Right lung (tissue), 10 donors: ENCODE measurements at places on chromosomes 6 and 20. TPM values are rescaled to one million over a fixed set of nuclear protein-coding genes. Genes with fewer than 3 reads are reported as not detected.

DNA sequence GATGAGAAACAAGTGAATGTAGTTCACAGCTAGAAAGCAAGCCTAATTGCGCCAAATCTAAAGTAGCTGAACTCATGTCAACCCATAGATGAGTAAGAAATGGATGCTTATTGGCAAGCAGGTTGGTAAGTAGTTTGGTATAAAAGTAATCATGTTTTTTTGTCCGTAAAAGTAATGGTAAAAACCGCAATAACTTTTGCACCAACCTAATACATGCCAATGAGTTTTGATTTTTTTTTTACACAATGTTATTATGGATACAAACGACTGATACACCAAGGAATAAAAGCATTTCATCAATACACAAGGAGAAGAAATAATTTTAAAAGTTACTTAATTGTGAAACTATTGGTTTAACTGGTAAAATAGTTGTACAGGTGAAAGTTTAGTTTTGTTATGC lies 977.5 kb downstream of the EYS start:
- DNase-seq = no peak

- no peak for DNase-seq
Measured at GRCh38 chr6:107879941-107880340, 55.8 kb upstream of the SCML4 start.

DNA sequence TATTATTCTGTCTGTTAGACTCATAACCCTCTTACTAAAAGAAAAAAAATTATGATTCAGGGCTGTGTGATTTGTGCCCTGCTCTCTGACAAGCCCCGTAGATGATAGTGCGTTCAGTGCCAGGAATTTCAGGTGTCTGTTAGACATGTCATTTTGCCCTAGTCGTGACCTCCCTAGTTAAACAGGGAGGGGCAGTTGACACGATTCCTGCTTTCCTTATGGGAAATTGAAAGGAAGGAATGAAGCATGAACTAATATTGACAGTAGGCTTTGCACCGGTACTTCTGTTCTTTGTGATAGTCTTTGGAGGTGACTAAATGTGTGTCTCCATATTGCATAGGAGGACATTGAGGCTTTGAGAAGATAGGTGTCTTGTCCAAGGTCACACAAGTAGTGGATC lies 26.3 kb downstream of the RPRD1B start:
- no peak for DNase-seq

- DNase-seq = no peak
Measured at GRCh38 chr6:40162074-40162473, 227.8 kb upstream of the MOCS1 start.

DNA sequence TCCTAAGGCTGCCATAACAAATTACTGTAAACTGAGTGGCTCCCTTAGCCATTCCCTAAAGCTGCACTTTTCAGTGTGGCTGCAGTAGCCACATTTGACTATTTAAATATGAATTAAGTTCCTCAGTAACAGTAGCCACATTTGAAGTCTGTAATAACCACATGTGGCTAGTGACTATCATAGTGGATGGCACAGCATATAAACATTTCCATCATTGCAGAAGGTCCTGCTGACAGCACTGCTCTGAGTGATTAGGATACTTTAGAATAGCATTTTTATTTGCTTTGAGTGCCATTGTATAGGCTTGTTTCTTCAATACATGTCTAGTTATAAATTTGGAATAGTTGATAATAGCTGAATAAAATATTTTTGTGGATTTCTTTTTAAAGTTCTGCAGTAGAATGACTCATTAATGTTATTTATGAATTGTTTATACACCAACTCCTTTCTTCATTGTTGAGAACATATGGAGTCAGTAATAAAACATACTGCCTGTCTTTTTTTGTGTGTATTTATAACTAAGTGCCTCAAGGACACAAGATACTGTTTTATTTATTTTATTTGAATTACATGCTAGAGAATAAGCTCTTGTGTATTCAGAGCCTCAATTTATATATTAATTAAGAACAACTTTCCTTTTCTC lies 217.2 kb downstream of the CDKAL1 start:
- DNase-seq = no peak

DNA sequence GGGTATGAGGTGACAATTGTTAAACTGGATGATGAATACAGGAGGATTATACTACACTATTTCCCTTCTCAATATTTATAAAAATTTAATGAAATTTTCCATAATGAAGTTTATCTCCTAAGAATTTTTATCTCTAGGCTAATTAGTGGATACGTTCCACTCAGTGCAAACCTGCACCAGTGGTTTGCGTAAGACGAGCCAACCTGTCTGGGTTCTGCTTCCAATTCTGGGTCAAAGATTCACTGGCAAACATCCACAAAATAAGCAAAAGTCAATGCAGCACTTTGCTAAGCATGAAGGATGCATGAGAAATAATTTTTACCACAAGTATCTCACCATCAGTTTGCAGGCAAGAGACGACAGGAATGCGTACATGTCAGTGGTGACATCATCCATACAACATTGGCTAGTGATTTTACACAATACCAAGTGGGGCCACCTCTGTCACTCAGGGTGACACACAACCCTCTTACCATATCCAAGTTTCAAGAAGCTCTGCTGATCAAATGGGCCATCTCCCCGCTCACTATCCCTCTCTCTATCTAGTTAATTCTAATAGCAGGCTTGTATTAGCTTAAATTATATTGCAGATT lies 51.7 kb downstream of the FAM50B start:
- DNase-seq = no peak

DNA sequence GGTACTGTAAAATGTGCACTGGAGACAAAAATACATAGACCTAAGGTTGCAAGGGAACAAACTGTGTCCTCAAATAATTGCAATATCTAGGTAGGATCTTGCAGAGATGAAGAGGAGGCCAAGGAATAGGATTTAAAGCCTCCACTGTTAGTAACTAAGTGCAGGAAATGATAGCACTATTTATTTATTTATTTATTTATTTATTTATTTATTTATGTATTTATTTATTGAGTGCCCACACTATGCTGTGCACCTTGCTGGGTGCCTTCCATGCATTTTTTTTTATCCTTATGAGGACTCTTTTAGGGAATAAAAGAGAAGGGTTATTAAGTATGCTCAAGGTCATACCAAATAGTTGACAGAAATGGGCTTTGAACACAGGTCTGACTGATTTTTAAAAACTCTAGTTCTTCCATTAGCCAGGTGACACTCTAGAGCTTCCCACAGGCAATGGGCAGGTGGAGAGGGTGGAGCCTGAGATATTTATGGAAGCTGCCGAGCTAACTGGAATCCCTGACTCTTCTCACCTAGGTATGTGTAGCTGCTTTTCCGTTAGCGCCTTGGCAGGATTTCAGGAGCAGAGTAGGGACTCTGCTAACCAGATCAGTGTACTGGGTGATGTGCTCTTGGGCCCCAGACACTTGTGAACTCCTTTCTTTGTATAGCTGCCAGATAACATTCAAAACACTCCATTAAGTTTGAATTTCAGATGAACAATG lies 12.8 kb upstream of the NUP153 start:
- DNase-seq = no peak

- no peak for DNase-seq
Measured at GRCh38 chr6:44082872-44083321, 44.4 kb downstream of the MRPL14 start.

GRCh38 chr6:156803353-156803752 lies 26.2 kb downstream of the ARID1B start:
- DNase-seq = no peak

- DNase-seq = no peak
Measured at GRCh38 chr6:41935685-41936072, 5.9 kb downstream of the CCND3 start.

DNA sequence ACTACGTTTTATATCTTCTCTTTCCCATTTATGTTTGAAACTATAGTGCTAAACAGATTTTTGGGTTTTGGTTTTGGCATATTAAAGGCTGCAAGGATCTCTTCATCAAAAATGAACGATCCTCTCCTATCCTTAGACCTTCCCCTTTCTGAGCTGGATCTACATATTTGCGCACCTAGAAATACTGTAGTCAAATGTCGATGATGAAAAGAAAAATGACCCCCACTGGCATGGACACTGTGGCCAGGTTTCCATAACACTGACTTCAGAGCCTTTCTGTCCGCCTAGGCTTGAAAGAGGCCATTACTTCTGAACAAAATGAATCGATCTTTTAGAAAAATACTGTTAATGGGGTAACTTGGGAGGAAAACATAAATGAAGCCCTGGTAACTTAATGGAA lies 5.8 kb downstream of the FLRT3 start:
- DNase-seq = no peak

DNA sequence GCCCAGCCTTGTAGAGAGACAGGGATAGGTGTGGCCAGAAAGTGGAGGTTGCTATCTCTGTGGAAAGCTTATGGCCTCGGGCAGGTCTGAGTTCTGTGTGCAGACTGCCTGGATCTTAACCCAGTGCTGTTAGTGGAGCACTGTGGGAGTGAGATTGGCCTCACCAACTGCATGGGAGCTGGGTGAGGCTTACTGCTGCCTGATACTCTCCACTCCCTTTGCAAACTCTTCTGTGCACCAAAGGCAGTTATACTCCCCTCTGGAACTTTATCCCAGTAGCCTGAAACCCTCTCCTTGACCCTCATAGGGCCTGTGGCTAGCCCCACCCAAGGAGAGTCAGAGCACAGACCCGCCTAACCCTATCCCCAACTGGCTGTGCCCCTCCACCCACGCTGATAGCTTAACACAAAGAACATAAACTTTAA lies 41.4 kb upstream of the PKIB start:
- DNase-seq = no peak

DNA sequence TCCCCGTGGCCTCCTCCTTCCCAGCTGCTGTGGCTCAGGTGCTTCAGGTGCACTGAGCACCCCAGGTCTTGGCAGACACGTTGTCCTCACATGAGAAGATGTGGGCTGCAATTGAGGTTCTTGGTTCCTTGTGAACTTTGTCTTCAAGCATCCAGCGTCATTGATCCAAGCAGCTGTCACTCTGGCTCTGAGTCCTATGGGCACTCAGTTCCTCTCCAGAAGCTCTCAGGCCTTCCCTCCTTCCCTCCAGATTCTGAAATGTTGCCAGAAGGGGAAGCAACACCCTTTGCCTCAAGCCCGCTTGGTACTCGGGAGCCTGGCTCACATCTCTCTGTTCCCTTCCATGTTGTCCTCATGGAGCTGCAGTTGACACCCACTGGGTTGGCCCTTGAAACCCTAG lies 8.4 kb upstream of the MRGBP start:
- DNase-seq = no peak

GRCh38 chr6:140230282-140230681 lies 855.8 kb upstream of the CITED2 start:
- no peak for DNase-seq

GRCh38 chr20:36582322-36582721 lies 8.9 kb downstream of the TGIF2 start:
- DNase-seq = no peak

GRCh38 chr20:10125757-10126156 lies 91.0 kb downstream of the ANKEF1 start:
- DNase-seq = no peak

- DNase-seq = peak; percentile 26
Measured at GRCh38 chr6:3457710-3458602, 1.1 kb upstream of the SLC22A23 start.

- DNase-seq = no peak
Measured at GRCh38 chr6:116884530-116884929, 7.5 kb downstream of the RFX6 start.

DNA sequence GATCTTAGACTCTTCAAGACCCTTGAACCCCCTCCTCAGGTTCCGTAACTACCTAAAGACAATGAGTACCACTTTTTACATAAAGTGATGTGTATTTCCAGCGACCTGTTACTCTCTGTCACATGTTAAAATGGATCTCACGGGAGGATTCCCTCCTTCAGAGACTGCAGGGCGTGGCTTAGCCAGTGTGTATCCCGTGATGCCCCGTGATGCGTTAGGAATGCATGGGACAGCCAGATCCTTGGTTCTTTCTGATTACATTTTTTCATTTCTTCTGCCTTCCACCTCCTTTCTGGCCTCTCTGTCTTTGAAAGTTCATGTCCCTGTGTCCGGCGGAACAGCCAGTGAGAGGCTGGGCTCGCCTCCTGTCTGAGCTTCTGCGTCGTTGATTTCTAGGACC lies 155.5 kb downstream of the TMEM242 start:
- no peak for DNase-seq

- DNase-seq = no peak
Measured at GRCh38 chr20:19880256-19881079, 122.4 kb downstream of the RIN2 start.

DNA sequence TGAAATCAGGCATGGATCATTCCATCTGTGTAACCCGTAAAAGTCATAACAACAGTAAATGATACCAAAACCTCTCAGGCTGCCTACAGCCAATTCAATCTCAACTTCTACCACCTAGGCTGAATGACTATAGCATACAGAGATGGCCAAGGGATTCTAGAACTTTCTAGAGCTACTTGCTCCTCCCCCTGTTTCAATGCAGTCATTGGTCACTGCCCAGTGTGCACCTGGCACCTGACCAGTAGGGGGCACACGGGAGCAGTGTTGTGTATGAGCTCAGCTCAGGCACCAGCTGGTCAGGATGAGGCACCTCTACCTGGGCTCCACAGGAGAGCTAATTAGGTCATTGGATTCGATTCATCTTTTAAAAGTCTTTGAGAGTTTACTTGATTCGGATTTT lies 86.2 kb downstream of the PLEKHG1 start:
- DNase-seq = no peak

GRCh38 chr6:140542863-140543262 lies 1168.4 kb upstream of the CITED2 start:
- no peak for DNase-seq

The MICB gene
- polyA plus RNA-seq = 2.6 TPM

The PACRG gene
- polyA plus RNA-seq = 6.9 TPM

The PGM3 gene
- 79.7 TPM for polyA plus RNA-seq

The VNN1 gene
- polyA plus RNA-seq = 0.34 TPM

The SPATS1 gene
- 1.2 TPM for polyA plus RNA-seq

The PRR18 gene
- polyA plus RNA-seq = 0.39 TPM

The KCNK5 gene
- 28.6 TPM for polyA plus RNA-seq

The ASF1A gene
- 59.8 TPM for polyA plus RNA-seq

The CTCFL gene
- 0.52 TPM for polyA plus RNA-seq

The C20orf202 gene
- 1.5 TPM for polyA plus RNA-seq

The SGK2 gene
- polyA plus RNA-seq = 8.6 TPM

The TNXB gene
- 16.7 TPM for polyA plus RNA-seq

The DCDC2 gene
- polyA plus RNA-seq = 10.5 TPM
